ENCODE measurements at places on chromosomes 11 and 22.

DNA sequence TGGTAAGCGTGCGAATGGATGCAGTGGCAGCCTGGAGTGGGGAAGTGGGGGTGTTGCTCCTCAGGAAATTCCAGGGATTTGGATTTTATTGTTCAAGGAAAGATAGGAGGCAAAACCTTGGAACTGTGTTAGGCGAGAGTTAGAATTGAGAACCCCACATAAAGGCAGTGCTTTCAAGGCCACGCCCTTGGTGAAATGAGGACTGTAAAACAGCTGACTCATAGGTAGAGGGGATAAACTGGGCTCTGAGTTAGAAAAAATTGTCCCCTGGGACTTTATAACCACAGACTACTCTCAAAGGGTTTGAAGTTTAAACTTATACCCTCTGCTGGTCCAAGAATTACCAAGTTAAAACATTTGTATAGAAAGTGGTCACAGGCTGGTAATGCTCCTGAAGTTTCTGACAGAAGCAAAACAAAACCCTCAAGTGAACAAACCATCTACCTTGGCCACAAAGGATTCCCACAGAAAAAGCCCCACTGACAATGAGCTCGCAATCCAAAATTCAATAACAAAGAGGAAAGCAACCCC is 250.3 kb upstream of the TBCEL start:
- DNase-seq: no peak

DNA sequence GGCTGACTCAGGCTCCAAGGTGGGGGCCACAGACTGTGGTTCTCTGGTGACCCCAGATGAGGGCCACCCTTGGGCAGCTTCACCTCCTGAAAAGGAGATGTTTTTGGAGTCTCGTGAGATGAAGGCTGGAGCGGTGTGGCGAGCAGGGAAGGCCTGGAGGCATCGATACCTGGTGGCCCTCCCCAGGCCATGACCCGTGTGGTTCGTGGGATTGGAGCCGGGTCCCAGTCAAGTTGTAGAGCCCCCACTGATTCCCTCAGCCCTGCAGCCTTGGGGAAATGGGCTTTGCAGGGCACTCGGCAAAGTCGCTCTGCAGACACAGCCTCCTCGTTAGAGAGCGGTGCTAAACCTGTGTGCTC is 1083.4 kb downstream of the BRD1 start:
- DNase-seq: no peak

DNA sequence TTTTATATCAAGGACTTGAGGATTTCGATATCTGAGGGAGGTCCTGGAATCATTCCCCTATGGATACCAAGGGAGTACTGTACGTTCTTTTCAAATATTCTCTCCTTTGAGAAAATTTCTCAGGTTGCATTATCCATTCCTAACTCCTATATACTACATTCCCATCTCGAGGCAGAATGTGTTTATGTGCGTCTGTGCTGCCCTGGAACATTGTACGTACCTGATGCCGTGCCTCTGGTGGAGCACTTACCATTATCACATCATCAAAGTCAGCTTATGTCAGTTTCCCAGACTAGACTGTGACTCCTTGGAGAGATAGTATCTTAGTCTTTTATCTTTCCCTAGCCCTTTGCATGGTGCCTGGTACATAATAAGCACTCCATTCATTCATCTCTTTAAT is 21.7 kb downstream of the UBASH3B start:
- no peak for DNase-seq

DNA sequence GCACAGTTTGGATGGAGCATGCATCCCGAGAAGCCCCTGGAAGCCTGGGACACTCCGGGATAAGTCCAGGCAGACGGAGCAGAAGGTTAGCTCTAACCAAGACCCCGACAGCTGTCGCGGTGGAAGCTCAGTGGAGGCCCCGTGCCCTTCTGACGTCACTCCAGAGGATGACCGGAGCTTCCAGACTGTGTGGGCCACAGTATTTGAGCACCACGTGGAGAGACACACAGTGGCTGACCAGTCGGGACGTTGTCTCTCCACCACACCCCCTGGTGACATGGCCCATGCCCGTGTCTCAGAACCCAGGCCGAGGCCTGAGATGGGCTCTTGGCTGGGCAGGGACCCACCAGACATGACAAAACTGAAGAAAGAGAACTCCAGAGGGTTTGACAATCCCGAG is 86.3 kb downstream of the KIAA1671 start:
- no peak for DNase-seq

Data from upper lobe of left lung (tissue), 6 donors.